ENCODE measurements at places on chromosomes 4 and X.
A peak's percentile ranks its signal among the peaks of the same experiment; 100 is the strongest.

GRCh38 chr4:150789864-150790263 is 207.9 kb downstream of the MAB21L2 start:
- DNase-seq = no peak

DNA sequence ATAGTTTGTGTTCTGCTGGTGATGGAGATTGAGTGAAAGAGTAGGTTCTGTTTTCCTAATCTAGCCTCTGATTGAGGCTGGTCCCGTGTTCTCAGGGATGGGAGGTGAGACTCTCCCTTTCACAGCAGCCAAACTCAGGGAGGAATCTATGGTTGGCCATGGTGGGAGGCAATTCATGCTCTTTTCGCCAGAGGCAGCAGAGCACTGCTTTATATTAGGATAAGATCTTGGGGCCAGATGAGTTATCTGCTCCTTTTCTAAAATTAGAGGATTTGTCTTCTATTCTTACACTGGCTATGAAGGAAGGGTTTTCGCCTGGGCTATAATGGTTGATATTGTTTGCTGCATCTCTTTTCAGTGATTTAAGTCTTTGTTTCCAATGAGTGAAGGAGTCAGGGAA is 63.9 kb upstream of the NLGN4X start:
- no peak for DNase-seq

- no peak for DNase-seq
Measured at GRCh38 chrX:74250574-74250973, 53.4 kb upstream of the ZCCHC13 start.

- DNase-seq = no peak
Measured at GRCh38 chr4:108432418-108432817, 188.0 kb upstream of the RPL34 start.

DNA sequence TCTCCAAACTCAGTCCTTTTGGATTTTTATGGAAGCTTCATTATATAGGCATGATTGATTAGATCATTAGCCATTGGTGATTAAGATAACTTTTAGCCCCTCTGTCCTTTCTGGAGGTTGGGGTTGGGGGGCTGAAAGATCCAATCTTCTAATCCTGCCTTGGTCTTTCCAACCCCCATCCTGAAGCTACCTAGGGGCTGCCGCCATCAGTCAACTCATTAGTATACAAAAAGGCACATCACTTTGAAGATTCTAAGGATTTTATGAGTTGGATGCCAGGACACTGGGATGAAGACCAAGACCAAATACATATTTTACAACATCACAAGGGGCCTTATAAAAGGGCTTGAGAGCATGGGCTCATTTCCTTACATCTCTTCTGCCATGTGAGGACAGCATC is 47.5 kb downstream of the CYTL1 start:
- peak; percentile 13 for DNase-seq

DNA sequence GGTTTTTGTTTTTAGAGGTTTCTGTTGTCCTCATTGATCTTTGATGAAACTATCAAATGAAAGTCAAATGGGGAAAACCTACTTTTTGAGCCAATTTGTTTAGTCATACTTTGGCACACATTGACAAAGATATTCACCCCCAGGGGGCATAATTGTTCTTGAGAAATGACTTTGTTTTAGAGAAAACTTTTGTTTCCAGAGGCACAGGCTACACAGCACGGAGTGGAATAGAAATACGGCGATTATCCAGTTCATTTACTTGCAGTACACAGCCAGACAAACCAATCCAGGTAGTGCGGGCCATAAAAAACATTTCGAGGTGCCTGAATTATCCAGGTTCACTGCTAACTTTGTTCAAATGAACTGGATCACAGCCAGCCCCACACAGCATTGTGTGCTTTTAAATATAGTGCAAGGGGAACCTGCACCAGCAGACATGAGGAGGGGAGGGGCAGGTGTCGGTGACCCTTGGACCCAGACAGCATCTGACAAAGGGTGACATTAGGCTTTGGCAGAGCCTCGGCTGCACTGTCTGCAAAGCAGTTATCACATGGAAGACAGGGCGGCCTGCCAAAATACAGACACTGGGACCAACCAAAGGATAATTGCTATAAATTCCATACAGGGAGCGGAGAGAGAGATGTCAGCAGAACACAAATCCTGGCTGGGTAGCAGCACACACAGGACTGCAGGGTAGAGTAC is 179.6 kb upstream of the NOCT start:
- DNase-seq = no peak
